ENCODE measurements at places on chromosomes 11 and 22. TPM values are rescaled to one million over a fixed set of nuclear protein-coding genes. Genes with fewer than 3 reads are reported as not detected.

- no peak overlapping the region for H3K27ac ChIP-seq
- no peak overlapping the region for H3K4me3 ChIP-seq
- no peaks in the 10 kb centered on the region for H3K36me3 ChIP-seq
Observed at GRCh38 chr11:16456366-16456765, 100.0 kb upstream of the SOX6 start.

- H3K27me3 ChIP-seq = no peaks in the 10 kb centered on the region
- no peak overlapping the region for H3K4me3 ChIP-seq
- H3K27ac ChIP-seq = peak overlapping the region; percentile 40
- peaks cover 6% of the 10 kb centered on the region for H3K4me1 ChIP-seq
- DNase-seq = no peak
Observed at GRCh38 chr11:73478737-73479347, 102.6 kb downstream of the RELT start.

Gene CCDC73
- not detected for total RNA-seq

- no peak overlapping the region for H3K27ac ChIP-seq
- H3K27me3 ChIP-seq = no peaks in the 10 kb centered on the region
- no peak for DNase-seq
- H3K36me3 ChIP-seq = no peaks in the 10 kb centered on the region
Observed at GRCh38 chr11:45472716-45473317, 186.7 kb upstream of the SYT13 start.

Gene KCNE3
- 0.24 TPM for total RNA-seq

GRCh38 chr11:74570266-74571061, 21.9 kb upstream of the POLD3 start:
- no peak overlapping the region for H3K4me3 ChIP-seq
- H3K36me3 ChIP-seq = no peaks in the 10 kb centered on the region
- no peaks in the 10 kb centered on the region for H3K27me3 ChIP-seq
- H3K27ac ChIP-seq = no peak overlapping the region

- no peaks in the 10 kb centered on the region for H3K27me3 ChIP-seq
- no peak for DNase-seq
- no peaks in the 10 kb centered on the region for H3K36me3 ChIP-seq
- H3K27ac ChIP-seq = no peak overlapping the region
- H3K4me1 ChIP-seq = no peaks in the 10 kb centered on the region
- H3K4me3 ChIP-seq = no peak overlapping the region
Observed at GRCh38 chr11:70036971-70037882, 40.9 kb upstream of the ANO1 start.

Gene SLC37A2
- 1.8 TPM for total RNA-seq
